ENCODE measurements at places on chromosomes 13 and 19.

GRCh38 chr13:24680258-24680920 is at the start of gene ATP12A:
TSS of gene ATP12A (plus strand) at chr13:24680408. CDS start at chr13:24680744, 336 bp downstream.
- peak; percentile 16 for DNase-seq

DNA sequence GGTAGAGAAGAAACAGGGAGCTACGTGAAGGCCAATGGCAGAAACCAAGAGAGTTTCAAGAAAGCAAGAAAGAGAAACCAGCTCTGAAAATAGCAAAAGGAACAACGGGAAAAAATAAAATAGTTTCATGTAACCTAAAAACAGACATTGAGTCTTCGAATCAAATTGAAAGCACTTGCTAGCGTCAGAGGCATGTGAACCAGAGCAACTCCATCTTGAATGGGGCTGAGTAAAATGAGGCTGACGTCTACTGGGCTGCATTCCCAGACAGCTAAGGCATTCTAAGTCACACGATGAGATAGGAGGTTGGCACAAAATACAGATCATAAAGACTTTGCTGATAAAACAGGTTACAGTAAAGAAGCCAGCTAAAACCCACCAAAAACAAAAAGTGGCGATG is 7.3 kb upstream of the PMIS2 start:
- no peak for DNase-seq

GRCh38 chr13:111179908-111180760 is 65.0 kb downstream of the ARHGEF7 start:
- DNase-seq = no peak

GRCh38 chr19:38394488-38394887 is 6.0 kb downstream of the SPRED3 start:
- DNase-seq = no peak

GRCh38 chr19:10823690-10824089 is 12.3 kb downstream of the TMED1 start:
- DNase-seq = no peak

Measured in HEK293T (cell line).